MM.1S (cell line): ENCODE measurements at places on chromosomes 3 and 15.

DNA sequence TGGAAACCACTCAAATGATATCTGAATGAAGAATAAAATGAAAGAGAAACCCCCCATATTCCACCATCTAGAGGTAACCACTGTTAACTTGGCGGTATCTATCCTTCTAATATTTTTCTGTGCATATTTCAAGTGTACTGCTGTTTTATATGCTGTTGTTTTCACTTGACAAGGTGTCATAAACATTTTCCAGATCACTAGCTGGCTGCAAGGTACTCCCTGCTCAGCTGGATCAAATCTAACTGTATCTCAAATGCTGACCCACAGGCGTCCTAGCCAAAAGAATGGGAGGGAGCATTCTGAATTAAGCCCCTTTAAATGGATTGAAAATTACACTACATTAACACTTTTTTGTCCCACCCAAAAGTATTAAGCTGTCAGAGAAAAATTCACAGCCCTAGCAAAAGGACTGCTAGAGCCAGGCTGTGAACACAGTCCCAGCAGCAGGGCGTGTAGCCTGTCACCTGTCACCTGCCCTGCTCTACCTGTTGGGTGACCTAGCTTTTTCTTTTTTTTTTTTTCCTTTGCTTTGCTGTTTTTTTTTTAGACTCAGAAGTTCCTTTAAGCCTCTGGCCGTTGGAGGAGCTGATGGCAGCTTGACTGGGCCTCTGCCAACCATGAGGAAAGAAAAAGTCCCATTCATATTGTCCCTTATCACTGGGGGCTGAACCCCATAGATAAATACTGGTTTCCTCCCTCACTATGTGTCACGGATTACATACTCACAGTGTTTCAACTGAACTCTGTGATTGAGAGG lies 93.7 kb upstream of the TSC22D2 start:
- no peak for DNase-seq

DNA sequence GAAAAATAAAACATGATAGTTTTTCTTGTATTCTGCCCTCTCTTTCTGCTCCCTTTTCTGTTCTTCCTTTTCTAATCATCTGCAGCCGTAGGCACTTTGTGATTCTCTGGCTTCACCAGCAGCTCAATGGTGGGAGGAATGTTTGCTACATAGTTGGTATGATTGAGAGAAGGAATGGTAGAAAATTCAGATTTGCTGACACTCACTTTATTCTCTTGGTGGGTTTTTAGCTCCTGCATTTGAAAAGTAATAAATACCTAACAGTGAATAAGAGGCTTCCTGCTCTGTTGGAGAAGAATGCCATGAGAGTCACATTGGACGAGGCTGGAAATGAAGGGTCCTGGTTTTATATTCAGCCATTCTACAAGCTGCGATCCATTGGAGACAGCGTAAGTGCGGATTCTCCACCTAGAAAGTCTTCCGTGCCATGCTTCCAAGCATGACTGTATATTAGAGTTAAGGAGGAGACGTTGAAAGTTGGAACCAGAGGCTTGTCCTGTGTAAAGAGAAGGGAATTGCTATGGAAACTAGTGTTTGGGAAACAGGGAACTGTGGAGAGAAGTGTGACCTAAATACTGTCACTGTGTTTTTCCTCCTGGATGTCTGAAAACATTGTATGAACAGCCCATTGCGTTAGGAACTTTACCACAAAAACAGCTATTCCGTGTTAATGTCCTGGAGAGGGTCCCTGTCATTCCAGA lies 148.9 kb downstream of the ITPR1 start:
- no peak for DNase-seq

DNA sequence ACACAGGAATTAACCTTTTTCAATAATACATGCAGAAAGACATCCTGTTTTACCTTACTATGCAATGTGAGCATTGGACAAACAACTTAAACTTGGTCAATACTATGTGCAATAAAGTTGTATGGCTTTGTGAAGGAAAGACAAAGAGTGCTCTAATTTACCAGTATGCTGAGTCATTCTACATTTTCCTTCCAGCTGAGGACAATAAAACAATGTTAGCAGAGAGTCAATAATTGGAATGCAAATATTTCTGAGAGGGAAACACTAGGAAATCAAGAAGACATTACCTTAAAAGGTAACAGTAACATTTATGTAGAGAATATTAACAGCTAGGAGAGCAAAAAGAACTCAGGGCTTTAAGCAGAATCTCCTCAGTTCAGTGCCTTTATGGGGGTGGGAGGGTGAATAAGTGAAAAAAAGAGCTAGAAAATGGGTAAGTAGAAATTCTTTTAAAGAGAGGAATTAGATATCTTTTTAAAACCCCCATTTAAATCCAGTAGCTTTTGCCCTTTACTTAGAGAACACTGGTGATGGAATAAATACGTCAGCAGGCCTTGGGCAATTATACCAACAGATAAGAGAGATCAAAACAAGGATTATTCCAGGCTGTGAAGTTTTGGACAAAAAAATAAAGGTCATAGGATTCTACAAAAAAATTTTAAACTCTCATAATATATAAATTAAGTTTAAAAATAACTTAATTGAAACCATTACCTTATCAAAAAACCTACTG lies 11.6 kb upstream of the HGD start:
- no peak for DNase-seq

GRCh38 chr3:99562990-99563607 lies 75.3 kb upstream of the COL8A1 start:
- DNase-seq: no peak

DNA sequence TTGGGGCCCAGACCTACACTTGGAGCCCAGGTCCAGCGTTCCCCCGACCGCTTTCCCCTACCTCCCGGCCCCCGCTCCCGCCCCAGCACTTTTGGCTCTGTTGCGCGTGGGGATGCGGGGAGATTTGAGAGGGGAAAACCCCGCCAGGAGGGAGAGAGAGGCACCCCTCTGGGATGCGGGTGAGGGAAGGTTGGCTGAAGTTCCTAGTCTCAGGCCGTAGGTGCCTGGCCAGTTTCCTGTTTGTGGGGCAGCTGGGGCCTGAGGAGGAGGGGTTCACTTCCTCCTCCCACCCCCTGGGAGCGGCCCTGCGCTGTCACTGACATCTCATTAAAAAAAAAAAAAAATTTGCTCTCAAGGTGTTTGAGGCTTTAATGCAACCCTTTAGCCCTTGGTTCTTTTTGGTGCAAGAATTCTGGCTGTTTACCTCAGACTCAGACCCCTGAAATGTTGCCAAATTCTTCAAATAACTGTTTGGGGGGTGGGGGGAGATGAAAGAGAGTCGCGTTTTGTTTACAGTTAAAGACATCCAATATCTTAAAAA lies 2.6 kb downstream of the FAM43A start:
- DNase-seq: peak; percentile 71

DNA sequence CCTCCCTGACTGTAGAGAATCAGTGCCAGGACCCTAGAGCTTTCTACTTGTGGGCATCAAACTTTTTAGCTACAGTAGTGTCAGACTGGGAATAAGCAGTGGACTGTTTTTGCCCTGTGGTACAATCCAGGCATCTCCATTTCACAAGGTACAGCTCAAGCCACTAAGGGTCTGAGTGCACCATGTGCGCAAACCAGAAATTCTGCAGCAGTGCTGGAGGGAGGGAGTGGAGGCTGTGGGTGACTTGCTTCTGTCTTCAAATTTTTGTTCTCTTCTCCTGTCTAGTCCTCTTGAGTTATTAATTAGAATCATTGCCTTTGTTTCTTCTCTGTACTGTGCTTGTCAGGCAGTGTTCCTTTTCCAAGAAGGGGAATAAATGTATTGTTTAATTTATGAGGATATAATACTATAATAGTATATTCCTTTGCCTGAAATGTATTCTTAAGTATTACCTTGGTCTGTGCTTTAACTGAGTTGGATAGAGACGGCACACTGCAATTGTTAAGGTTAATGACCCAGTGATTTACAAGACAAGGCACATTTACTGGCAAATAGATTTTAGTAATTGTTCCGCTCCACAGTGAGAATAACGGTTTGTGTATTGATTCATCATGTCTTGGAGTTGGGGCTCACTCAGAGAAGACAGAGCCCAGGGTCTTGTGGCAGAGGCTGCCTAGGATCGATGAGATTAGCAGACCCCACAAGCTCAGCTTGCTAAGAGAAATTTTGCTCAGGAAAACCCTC lies 390.6 kb upstream of the CFAP20DC start:
- no peak for DNase-seq

DNA sequence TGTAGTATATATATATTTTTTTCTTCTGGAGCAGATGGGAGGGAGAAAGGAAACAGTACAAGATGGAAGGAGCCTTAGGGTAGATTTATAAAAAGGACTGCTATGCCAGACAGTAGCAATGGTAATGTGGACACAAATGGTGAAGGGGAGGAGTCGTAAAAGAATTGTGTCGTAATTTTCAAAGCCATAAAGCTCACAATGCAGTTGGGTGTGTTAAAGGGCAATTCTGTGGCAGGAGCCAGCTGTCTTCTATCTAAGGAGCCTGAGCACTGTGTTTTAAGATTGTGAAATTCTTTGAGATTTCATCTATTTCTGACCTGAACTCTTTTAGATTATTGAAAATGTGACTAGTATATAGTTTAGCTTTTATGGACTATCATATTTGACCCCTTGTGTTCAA lies 58.9 kb downstream of the CNOT10 start:
- DNase-seq: no peak

DNA sequence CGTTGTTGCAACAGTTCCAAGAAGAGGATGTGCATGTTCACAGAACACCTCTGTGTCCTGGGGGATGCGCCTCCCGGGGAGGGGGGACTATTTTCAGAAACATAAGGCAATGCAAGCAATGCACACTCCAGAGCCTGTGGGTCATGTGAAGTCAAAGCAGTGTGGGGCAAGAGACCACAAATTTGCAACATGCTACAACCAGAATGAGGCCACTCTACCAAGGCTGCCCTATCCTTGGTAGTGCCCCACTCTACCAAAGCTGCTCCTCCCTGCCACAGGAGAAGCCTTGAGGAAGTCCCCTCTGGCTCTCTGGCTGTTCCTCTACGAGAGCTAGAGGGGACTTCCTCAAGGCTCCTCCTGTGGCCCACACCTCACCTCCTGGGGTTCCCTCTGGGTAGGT lies 8.4 kb upstream of the NR2C2 start:
- no peak for DNase-seq

GRCh38 chr3:186583831-186584230 lies 13.3 kb downstream of the DNAJB11 start:
- no peak for DNase-seq

DNA sequence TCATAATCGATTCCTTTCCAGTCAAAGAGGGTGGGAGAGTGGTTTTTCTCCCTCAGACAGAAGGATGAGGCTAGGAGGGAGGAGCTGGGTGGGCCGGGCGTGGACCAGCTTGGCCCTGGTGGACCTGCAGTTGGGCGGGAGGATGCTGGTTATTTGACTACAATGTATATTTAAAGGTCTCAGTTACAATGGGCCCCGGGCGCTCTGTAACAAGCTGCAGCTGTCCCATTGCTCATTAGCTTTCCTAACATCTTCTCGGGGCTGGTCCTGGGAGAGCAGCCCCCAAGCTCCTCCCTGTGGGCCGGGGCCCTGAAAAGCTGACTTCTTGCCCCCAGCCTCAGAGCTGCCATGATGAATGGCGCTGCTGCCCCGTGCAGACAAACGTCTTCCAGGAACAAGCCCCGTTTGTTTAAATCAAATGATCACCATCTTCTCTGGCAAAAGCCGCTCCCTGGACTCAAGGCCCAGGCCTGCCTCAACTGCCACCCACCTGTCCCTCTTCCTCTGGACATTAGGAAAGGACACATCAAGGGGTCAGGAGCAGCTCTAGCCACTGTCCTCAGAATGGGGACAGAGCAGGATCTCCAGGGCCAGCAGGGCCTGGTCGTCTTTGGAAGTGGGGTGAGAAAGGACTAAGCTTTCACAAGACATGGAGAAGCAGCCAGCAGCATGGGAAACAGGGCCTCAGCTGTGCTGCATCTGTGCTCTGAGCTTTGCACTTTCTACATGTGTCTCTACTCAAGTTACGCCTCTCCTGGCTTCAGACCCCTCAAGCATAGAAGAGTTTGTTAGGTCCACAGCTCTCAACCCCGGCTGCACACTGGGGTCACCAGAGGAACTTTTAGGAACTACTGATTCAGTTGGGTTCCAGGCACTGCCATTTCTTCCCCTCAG lies 38.6 kb downstream of the MAGEF1 start:
- DNase-seq: no peak

- DNase-seq: no peak
These were observed at the start of gene COLQ for GRCh38 chr3:15521573-15521965. TSS of gene COLQ (minus strand) at chr3:15521706. CDS start at chr3:15521625, 81 bp downstream.

DNA sequence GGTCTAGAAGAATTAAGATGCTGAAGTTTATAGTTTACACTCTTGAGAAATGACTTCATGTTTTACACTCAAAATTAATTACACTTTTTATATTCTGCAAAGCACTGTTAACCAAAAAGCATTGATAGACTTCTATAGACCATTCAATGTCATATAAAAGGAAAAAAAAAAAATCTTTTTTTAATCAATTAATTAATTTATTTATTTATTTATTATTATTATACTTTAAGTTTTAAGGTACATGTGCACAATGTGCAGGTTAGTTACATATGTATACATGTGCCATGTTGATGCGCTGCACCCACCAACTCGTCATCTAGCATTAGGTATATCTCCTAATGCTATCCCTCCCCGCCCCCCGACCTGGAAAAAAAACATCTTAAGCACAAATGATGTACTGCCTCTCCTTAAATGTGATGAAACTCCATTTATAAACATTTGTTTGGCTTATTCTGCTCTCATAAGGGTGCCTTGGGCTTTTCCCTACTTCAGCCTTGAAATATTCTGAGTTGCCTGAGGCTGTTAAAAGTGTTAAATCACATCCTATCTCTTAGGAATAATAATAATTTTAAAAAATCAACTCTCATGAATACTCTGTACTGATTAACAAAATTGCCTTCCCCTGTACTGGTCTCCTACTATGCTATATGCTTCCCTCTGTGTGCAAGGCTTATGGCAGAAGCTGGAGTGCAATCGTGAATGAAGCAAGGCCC lies 466.9 kb downstream of the SOX2 start:
- DNase-seq: no peak

- DNase-seq: no peak
These were observed 161.5 kb downstream of the FEZF2 start for GRCh38 chr3:62211675-62212429.

DNA sequence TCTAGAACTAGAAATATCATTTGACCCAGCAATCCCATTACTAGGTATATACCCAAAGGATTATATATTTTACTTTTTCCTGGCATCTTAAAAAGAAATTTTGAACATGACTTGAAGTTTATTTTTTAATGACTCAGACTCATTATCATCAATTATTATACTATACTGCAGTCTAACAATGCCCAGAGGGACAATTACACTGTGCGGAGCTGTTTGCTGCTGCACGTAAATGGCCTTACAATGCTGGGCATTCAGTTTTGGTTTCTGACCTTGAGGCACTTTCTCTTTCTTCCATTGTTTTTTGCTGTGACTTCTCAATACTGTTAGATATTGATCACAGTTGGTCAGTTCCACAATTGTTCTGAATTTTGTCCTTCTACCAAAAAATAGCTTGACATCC lies 128.8 kb downstream of the GBE1 start:
- no peak for DNase-seq
